ENCODE measurements at places on chromosomes 2 and 18.

DNA sequence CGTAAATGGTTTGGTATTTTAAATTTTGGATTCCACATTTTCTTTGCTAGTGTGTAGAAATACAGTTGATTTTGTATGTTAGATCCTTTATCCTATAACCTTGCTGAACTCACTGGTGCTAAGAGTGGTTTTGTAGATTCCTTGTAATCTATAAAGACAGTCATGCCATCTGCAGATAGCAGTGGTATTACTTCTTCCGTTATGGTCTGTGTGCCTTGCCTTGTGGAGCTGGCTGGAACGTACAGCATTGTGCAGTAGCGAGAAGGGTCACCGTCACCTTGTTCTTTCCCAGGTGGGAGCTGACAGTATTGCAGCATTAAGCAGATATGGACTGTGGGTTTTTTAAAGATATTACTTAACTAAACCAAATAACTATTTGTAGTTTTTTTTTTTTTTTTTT lies 33.7 kb downstream of the ATP9B start:
- DNase-seq, result no peak

GRCh38 chr2:197306696-197307040 lies 3.9 kb downstream of the ANKRD44 start:
- peak; percentile 51 for DNase-seq

DNA sequence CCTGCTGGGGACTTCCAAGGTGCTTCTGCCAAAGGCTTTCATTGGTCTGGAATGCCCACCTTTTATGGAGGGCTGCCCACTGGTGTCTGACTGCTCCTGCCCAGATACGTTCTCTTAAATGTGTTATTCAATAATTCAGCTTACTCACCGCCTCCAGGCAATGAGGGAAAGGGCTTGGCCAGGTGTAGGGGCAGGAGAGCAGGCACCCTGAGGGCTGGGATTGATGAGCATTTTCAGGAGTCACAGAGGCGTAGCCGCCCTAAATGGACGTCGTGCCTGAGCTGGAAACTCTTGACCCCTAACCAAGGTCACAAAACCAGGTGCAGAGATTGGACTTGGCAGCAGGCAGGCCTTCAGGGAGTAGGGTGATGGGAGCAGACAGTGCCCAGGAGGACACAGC lies 26.8 kb downstream of the MAL start:
- DNase-seq, result no peak

DNA sequence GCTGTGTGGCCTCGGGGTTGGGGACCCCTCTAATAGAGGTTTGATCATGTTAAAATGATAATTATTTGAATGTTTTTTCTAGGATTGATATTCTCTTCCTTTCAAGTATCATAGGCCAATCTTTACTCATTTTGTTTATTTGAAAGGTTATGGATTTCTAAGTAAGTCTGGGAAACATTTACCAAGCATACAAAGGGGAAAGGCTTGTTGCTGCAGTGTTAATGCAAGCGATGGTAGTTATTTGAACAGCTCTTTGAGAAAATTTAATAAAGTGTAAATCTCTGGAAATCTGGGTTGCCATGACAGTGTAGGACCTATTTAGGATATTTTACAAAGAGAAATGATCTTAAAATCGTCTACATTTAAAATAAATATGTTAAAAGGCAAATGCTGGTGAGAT lies 56.1 kb downstream of the SPTBN1 start:
- no peak for DNase-seq

- no peak for DNase-seq
Measured at GRCh38 chr2:171957061-171957460, 34.8 kb downstream of the HAT1 start.

GRCh38 chr2:19336781-19337180 lies 21.6 kb downstream of the OSR1 start:
- DNase-seq, result no peak

DNA sequence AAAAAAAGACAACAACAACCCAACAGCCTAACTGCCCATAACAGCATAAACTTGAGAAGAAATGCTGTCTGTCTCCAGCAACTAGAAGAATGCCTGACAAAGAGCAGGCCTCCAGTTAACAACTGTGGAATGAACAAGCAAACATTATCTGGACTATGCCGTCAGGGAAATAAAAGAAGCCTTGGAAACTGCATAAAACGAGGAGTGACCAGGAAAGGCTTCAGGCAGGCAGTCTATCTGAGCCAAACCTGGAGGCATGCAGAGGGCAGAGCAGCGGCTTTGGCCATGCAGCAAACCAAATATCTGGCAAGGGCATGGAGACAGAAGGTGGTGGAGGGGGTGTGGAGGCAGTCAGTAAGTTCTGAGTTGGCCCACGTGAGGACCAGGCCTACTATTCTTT lies 11.1 kb downstream of the HES6 start:
- DNase-seq, result no peak

DNA sequence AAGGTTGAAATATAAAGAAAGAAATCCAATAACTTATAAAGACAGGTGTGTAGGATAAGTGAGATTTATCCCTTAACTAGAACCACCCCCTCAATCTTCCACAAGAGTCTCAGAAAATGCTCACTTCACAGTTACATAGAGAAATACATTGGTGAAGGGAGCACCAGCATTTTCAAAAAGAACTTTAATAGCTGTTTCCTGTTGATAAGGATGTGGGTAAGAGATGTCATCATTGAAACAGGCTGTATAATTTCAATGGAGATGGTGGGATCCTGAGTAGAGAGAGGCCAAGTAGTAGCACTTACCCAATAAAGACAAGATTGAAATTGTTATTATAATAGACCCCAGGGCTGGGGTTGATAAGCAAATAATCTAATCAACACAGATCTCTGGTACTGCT lies 162.2 kb upstream of the TACR1 start:
- no peak for DNase-seq

GRCh38 chr2:179946810-179947615 lies 60.1 kb downstream of the CWC22 start:
- DNase-seq, result no peak

GRCh38 chr2:145760781-145761649 lies 1241.1 kb upstream of the ZEB2 start:
- no peak for DNase-seq

DNA sequence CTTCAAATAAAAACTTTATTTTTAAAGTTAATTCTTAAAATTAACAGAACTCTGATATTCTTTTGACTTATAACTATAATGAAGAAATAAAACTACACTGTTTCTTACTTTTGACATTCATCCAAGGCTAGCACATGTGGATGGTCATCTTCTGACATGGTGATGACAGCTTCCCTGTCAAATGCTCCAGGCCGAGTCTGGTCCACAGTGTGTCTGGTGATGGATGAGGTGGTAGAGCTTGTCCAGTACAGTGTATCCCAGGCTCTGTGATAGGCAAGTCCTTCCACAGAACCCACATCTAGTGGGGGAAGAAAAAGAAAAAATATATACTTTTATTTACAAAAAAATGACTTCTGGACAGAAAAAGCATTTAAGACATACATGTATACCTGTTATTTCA lies 1529.5 kb downstream of the LRP1B start:
- no peak for DNase-seq

GRCh38 chr2:129428086-129428660 lies 551.3 kb upstream of the RAB6C start:
- no peak for DNase-seq

DNA sequence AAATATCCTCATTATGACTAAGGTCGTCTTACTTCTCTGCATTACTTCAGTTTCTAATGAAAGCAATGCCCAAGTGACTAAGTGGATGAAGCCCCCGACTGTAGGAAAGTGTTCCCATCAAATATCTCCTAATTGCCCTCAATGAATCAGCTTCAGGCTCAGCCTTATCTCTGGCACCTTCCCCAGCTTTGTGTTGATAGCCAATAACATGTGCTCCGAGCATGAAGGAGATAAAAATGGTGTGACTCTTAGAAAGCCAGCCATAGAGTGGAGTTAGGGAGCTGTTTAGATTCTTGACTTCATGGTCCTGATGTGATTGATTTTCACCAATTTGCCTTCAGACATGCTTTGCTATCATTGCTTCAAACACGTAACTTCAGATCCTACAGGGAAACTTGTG lies 339.2 kb upstream of the NRP2 start:
- DNase-seq, result no peak

DNA sequence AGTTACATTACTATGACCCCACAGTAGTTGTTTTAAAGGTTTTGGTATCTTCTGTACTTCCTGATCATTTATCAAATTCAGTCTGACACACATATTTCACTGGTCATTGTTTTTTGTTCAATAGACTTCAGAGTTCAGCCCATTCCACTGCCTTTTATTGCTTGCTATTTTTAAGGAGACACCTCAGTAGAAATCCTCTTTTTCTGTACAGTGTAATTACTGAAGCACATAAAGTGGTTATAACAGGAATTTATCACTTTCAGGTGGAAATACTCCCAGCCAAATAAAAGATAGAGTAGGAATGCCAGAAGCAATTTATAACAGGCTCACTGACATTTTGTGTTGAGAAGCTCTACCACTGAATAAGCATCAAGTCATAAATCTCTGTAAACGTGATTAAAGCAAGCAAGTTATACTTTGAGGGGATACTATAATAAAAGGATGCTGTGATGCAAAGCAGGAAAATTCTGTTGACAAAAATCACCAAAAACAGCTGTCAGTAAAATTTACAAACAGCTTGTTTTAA lies 6.6 kb upstream of the BARD1 start:
- no peak for DNase-seq

DNA sequence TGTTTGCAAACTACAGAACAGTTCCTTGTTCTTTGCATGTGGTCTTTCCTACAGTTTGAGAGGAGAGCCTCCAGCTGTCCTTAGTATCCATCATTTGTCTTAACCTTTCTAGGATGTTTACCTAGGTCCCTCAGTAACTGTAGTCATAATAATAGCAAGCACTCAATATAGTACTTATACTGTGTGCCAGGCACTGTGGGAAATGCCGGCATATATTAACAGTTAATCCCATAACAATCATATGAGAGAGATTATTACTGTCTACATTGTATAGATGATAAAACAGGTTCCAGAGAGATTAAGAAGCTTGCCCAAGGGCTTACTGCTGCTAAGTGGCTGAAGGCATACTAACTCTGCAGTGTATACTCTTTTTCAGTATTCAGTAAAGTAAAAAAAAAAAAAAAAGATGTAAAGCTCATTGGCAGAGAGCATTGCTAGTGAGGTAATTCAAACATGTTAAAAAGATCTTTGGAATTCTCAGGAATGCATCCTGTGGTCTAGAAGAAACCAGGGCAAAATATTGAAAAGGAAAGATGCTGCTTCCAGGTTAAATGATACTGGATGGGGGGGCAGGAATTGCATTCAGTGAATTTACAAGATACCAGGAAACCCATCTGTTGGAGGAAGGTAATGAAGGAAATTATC lies 72.3 kb downstream of the SPTBN1 start:
- DNase-seq, result no peak

- DNase-seq, result no peak
Measured at GRCh38 chr18:9570255-9570654, 44.1 kb downstream of the PPP4R1 start.

GRCh38 chr2:12293874-12294273 lies 422.9 kb upstream of the TRIB2 start:
- DNase-seq, result no peak

GRCh38 chr2:176895158-176895557 lies 317.4 kb upstream of the HNRNPA3 start:
- DNase-seq, result no peak

GRCh38 chr2:175205523-175205922 lies 24.0 kb upstream of the ATP5MC3 start:
- DNase-seq, result no peak

DNA sequence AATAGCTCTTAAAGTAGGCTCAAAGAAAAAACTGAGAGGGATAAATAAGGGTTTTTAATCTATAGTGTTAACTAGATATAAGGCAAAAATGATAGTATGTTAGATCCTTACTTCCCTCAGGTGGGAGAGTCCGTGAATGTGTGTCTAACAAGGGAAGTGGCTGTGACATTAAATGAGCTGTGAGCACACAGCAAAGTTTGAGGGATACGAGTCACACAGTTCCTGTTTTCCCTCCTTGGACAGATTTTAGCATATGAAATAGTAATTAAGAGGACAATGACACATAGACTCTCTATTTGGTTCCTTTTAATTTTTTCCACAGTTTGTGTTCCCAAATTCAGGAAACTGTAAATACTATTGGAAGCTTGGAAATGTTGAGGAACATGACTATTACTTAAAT lies 148.4 kb upstream of the CAVIN2 start:
- no peak for DNase-seq

DNA sequence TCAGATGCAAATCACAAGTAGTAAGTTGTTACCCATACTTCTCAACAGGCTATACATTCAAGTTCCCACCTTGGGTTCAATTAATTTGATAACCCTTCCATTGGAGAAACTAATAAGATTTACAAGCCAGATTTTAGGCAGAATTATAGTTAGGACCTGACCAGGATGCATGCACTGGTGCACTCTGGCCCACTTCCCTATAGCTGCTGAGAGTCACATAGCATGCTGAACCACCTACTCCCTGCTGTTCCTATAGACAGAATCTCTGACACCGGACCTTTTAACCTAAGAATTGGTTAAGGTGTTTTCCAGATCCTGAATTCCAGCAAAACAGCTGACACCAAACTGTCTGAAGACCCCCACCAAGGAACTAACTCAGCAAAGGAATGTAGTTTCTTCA lies 26.2 kb downstream of the FAM210A start:
- no peak for DNase-seq

GRCh38 chr2:24711865-24712264 lies 81.3 kb downstream of the PTRHD1 start:
- DNase-seq, result no peak

DNA sequence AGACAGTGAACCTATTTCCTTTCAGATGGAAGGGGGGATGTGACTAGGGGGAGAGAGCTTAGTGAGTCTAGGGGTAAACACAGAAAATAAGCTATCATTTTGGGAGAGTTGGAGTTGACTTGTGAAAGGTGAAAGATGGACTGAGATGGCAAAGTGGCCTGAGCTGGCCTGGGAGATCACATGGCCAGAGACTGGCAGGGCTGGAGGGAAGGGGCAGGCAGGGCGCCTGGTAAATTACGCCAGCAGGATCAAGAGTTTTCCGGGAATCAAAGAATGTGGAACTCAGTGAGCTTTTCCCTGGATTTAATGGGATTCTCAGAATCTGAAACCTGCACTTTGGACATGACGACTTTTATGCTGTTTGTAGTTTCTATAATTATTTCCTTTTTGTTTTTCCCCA lies 841 bp upstream of the CFAP65 start:
- DNase-seq, result no peak

DNA sequence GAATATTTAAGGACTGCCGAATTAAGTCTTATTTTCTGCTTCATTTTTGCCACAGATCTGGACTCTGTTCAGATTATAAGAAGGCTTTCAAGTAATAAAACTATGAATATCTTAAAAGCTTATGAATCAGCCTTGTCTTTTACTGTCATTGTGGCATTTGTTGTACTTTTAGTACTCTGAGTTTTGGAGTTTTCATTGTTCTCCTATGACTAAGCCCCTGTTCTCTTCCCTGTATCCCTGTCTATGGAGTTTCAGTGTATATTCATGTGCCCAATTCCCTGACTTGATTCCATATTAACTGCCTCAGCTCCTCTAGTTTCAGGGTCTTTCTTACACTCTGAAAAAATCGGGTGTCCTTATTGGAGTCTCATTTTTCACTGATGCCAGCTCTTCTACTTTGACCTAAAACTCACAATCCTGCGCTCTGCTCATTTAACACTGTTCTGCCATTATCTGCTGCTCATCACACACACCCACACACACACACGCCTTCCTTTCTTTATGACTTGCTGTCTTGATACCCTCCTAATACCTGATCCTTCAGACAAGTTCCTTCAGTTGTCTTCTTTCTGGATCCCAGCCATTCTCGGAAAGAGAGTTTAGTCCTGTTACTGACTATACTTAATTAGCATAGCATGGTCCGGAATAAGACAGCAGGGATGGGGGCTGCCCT lies 511.8 kb downstream of the CPS1 start:
- DNase-seq, result no peak

GRCh38 chr2:109231996-109232705 lies 103.1 kb downstream of the SH3RF3 start:
- no peak for DNase-seq

- no peak for DNase-seq
Measured at GRCh38 chr18:55334875-55335274, 253.1 kb downstream of the TCF4 start.

All from activated T-cell treated with anti-CD3 and anti-CD28 coated beads, Interleukin-2, amount 50 U/mL, for 1 hour (primary cell).